ENCODE measurements at places on chromosomes 7 and 10.

GRCh38 chr10:50512743-50513416, 110.9 kb downstream of the SGMS1 start:
- no peak for DNase-seq

DNA sequence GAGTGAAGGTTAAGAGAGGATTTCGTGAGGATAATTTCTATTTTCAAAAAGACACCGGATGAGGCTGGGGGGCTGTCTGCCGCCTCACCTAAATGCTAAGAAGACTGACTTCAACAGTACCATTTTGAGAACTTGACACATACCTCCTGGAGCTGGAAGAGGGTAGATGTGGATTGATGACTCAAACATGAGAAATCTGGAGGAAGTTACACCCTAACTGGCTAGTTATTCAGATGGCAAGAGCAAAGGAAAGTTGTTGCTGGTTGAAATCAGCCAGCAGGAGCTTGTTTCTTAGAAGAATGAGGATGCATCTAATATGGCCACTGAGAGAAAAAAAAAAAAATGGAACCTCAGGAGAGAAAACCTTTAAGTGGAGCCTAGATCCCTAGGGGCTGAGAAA, 76.2 kb upstream of the KIAA1217 start:
- no peak for DNase-seq

- DNase-seq = no peak
Observed at GRCh38 chr7:134427896-134428295, 31.0 kb downstream of the AKR1B1 start.

- no peak for DNase-seq
Observed at GRCh38 chr10:72328829-72329204, 25.9 kb downstream of the DNAJB12 start.

GRCh38 chr7:158476331-158476932, 111.2 kb downstream of the PTPRN2 start:
- DNase-seq = no peak

GRCh38 chr10:110069502-110069982, 61.8 kb downstream of the ADD3 start:
- DNase-seq = no peak

GRCh38 chr10:4810092-4810491, 15.9 kb upstream of the AKR1E2 start:
- no peak for DNase-seq

DNA sequence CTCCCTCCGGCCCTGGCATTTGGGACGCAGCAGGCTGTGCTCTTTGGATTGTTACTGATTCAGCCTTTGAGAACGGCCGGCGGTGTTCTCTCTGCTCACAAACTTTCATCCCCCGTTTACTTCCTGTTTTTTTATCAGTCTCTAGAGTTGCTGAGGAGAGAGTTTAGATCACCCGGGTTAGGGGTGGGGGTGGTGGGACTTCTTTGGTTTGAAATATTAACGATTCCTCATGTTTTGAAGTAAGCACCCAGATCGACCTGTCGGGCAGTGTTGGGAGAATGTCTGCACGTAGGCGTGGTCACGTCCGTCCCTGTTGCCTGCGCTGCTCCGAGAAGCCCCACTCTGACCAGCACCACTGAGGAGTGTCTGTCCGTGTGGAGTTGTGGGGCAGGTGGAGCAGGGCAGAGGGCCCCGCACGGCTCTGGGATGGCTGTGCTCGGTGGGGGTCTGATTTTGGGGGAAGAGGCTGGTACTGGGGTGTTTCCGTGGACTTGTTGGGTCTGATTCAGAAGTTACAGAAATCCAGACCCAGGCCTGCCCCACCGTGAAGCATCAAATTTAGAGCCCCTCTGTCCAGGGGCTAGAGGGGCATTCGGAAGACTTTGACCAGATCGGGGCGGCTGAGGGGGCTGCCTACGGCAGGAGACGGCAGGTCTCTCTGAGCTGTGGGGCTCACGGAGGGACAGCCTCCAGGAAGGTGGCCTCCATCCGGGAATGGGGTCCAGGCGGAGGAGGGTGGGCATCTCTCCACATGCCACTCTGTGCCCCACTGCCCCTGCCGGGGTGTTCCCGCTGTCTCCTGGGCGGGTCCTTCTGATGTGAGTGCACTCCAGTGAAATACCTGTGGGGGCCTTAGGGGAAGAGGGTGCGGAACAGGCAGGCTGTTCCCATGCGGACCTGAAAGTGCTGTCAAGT, 7.4 kb downstream of the INPP5A start:
- DNase-seq = no peak

DNA sequence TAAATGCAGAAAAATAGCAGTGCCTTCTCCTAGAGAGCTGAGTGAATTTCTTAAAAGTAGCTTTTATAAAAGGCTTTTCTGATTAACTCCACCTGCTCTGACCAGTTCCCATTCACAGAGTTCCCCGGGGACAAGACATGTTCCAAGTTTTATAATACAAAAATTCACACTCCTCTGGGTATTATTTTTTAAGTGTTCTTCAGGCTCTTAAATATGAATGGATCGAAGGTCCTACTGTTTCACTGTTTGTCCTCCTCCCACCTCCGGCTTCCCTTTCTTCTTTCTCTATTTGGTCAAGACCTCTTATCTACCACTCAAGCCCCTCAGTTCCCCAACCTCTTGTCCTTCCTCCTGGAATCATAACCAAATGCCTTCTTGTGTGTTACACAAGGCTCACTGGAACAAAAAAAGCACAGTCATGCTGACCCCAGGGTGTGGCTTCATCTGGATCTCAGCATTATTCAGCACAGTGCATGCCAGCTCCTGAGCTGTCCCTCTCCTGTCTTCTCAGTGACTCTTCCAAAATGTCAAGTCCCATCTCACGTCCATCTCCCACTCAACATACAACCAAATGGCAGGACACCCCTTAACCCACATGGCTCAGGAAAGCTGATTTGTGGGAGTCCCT, 222.4 kb downstream of the SORCS1 start:
- DNase-seq = no peak

GRCh38 chr10:97714401-97715258, 1.1 kb downstream of the MARVELD1 start:
- DNase-seq = no peak

- no peak for DNase-seq
Observed at GRCh38 chr7:138864667-138865066, 66.7 kb upstream of the ATP6V0A4 start.

DNA sequence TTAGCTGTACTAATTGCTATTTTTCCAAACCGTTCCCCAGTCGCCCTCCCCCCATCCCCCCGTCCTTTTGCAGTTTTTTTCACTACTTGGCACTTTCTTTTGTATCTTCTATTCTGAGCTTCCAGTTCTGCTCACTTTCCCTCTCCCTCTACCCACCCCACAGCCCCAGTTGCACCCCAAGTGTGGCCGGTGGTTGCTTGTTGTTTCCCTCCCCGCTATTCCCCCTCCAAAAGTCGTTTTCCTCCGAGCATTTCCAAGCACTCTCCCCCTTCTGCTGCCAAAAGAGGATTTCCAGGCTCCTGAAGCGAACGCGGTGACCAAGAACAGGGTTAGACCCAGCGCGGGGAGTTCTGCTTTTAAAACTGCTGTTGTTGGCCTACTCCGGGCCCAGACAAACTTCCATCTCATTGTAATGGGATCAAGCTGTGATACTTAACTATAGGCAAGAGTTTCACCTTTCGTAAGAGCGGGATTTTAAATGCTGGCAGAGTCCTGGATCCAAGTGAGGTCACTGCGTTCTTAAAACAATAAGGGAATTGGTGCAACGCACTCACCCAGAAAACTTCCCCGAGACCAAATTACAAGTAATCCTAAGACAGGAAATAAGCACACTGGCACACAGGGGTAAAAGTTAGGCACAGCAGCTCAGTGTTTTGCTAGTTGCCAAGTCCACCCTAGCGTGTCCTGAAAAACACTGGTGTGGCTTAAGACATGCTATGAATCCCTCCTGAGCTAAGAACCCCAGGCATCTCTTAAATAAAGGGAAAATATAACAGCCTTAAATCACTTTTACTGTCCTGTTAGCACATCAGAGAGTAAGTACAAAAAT, 1.5 kb upstream of the RGS10 start:
- no peak for DNase-seq

GRCh38 chr10:42593284-42593683, 45.1 kb downstream of the ZNF33B start:
- no peak for DNase-seq

- DNase-seq = no peak
Observed at GRCh38 chr10:23994459-23995046, 214.4 kb upstream of the KIAA1217 start.

GRCh38 chr10:60870416-60870728, 73.6 kb downstream of the RHOBTB1 start:
- DNase-seq = no peak

GRCh38 chr7:17304926-17305325, 6.5 kb downstream of the AHR start:
- no peak for DNase-seq

DNA sequence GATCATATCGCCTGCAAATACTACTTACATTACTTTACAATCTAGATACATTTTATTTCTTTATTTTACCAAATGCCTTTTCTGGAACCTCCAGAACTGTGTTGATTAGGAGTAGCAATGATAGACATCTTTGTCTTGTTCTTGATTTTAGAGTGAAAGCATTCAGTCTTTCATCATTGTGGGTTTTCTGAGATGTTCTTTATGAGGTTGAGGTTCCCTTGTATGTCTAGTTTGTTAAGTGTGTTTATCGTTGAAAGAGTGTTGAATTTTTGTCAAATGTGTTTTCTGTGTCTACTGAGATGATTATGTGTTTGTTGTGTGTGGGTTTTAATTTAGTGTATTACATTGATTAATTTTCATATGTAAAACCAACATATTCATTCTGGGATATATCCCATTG, 17.1 kb downstream of the SEPTIN7 start:
- no peak for DNase-seq

DNA sequence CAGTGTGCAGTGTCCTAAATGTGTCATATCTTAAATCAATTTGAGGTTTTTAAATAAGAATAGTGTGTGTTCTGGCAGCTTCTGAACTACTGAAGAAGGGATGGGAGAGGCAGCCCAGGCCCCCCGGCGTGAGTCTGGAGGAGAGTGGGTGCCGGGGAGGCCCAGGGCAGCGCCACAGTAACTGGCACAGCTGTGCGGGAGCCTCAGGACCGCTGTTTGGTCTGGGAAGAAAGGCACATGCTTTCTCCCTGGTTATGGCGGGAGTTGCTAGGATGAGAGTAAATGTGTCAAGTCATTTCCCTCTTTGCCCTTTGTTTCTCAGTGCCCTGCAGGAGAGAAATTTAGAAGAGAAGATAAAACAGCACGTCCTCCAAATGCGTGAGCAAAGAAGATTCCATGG, 31.9 kb upstream of the PWWP2B start:
- DNase-seq = no peak

GRCh38 chr10:47024399-47025252, 113.4 kb downstream of the PTPN20 start:
- peak; percentile 31 for DNase-seq

- DNase-seq = no peak
Observed at GRCh38 chr7:33487998-33488682, 358.8 kb downstream of the BBS9 start.

DNA sequence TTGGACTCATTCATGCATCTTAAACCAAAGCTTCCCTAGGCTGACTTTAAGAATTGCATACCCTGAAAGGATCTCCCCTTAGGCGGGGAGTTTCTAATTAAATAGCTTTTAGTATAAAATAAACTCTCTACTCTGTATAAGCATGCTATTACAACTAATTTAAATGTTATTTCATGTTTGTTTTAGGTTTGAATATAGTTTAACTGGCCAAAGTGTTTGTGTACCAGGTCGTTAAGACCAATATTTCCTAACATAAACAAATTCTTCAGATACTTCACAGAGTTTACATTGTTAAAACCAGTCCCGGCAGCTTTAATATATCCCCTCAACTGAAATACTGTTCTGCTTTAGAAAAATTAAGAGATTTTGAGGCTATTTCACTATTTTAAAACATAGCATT, 2.3 kb downstream of the GLI3 start:
- DNase-seq = no peak

GRCh38 chr10:122853665-122854313, 8.1 kb upstream of the CUZD1 start:
- no peak for DNase-seq

- no peak for DNase-seq
Observed at GRCh38 chr7:1985042-1985441, 247.7 kb downstream of the MAD1L1 start.

DNA sequence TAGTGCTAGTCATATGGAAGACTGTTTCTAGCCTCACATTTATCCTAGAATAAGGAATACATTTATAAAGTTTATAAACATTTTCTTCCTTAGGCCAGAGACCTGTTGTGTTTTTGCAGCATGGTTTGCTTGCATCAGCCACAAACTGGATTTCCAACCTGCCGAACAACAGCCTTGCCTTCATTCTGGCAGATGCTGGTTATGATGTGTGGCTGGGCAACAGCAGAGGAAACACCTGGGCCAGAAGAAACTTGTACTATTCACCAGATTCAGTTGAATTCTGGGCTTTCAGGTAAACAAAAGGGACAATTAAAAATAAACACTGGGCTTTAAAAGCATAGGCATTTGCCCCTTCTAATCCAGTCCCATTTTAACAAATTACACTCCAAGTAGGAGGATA, 4.2 kb downstream of the LIPF start:
- DNase-seq = no peak

GRCh38 chr7:140621401-140622021, 19.1 kb downstream of the DENND2A start:
- no peak for DNase-seq

- no peak for DNase-seq
Observed at GRCh38 chr7:16954321-16954720, 72.5 kb upstream of the AGR3 start.

DNA sequence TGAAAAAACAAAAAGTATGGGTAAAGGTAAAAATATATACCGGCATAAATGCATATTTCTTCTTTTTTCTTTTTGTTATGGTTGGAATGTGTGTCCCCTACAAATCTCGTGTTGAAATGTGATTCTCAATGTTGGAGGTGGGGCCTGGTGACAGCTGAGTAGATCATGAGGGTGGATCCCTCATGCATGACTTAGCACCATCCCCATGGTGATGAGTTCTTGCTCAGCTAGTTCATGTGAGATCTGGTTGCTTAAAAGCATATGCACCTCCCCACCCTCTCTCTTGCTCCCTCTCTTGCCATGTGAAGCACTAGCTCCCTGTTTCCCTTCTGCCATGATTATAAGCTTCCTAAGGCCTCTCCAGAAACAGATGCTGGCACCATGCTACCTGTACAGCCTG, 93.3 kb downstream of the HYCC1 start:
- DNase-seq = no peak

DNA sequence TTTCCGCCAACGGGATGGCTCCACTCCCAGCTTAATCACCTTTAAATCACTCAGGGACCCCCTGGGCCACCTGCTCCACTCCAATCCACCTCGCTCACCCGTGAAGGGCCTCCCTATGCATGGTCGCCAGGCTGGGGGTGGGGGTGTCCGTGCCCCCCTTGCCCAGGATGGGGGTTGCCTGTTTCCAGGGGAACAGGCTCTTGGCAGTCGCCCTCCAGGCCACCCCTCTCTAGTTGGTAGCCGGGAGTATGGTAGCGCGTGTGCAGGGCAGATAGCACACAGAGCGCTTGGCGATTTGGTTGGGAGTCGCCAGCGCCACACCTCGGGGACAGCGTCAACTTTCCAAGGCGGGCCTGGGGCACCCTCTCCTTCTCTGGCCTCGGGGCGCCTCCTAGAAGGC, 134.9 kb upstream of the ZNF92 start:
- no peak for DNase-seq

Data from stimulated activated CD8-positive, alpha-beta memory T cell treated with anti-CD3 and anti-CD28 coated beads, Interleukin-15, amount 100 ng/mL, for 24 hours (primary cell).